ENCODE measurements at places on chromosomes 1 and 21. TPM values are rescaled to one million over a fixed set of nuclear protein-coding genes. Genes with fewer than 3 reads are reported as not detected.

- no peak for DNase-seq
- no peaks in the 10 kb centered on the region for H3K4me1 ChIP-seq
- no peak overlapping the region for H3K27ac ChIP-seq
These were observed 749 bp downstream of the PCBP3 start for GRCh38 chr21:45644041-45644906.

The DAB1 gene
- 0.56 TPM for total RNA-seq

The TRABD2B gene
- not detected for total RNA-seq

The HJV gene
- not detected for total RNA-seq

- no peaks in the 10 kb centered on the region for H3K27me3 ChIP-seq
- no peak for DNase-seq
- H3K27ac ChIP-seq = no peak overlapping the region
- H3K4me3 ChIP-seq = no peak overlapping the region
- no peaks in the 10 kb centered on the region for H3K36me3 ChIP-seq
- H3K4me1 ChIP-seq = no peaks in the 10 kb centered on the region
These were observed 143.1 kb downstream of the TPR start for GRCh38 chr1:186231861-186232436.

DNA sequence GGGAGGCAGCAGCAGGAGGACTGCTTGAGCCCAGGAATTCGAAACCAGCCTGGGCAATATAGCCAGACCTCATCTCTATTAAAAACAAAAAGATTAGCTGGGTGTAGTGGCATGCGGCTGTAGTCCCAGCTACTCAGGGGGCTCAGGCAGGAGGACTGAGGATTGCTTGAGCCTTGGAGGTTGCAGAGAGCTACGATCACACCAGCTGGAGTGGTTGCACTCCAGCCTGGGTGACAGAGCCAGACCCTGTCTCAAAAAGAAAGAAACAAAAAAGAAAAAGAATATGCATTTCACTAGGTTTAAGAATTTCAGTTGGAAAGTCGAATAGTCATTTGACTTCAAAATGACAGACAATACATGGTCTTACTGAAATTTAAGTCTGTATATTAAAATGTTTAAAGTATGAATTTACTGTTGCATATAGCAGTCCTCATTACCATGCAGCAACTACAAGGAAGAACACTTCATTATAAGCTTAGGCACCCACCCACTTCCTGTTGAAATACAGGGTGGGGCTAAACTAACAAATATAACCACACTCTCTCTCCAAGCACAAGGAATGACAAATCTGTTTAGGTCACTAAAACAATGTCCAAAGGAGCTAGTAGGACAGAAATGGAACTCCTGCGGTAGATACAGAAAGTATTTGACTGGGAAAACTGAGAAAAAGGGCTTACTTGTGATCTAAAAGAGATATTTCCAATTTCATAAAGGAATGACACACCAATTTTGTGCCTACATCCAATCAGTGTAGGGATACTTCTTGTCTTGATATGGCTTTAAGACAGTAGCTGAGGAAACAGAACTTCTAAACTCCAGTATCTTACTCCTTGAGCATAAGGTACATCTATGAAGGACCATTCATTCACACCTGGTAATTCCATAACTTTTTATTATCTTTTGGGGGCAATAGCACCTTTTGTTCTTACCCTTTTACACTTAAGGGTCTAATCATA, 44.1 kb downstream of the GPR3 start:
- no peak overlapping the region for H3K27ac ChIP-seq
- no peak overlapping the region for H3K4me3 ChIP-seq
- H3K27me3 ChIP-seq = no peaks in the 10 kb centered on the region

GRCh38 chr1:237838904-237839534, 51.7 kb downstream of the ZP4 start:
- H3K27me3 ChIP-seq = no peaks in the 10 kb centered on the region
- no peaks in the 10 kb centered on the region for H3K36me3 ChIP-seq
- no peaks in the 10 kb centered on the region for H3K4me1 ChIP-seq
- H3K4me3 ChIP-seq = no peak overlapping the region
- no peak overlapping the region for H3K27ac ChIP-seq

The RGS1 gene
- total RNA-seq = not detected

DNA sequence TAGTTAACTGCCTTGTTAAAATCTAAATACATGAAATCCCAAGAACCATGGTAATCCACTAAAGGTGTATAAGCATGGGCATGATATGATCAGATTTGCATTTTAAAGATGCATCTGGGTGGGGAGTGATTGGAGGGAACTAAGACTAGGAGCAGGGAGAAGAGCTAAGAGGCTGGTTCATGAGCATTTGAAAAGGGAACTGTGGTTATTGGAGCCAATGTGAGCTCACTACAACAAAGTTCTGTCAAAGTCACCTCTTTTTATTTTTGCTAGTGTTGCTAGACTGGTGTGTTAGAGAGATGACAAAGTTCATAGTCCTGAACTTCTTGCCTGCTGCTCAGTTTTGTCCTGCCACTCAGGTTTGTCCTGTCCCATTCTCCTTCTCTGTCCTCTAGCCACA, 67.1 kb upstream of the LRRC8D start:
- no peak overlapping the region for H3K27ac ChIP-seq
- no peak for DNase-seq
- H3K4me3 ChIP-seq = no peak overlapping the region
- H3K27me3 ChIP-seq = no peaks in the 10 kb centered on the region

All from IMR-90 (cell line).